Esophagus squamous epithelium (tissue), 5 donors: ENCODE measurements at places on chromosomes 3 and 15.

- H3K4me1 ChIP-seq = no peaks in the 10 kb centered on the region
- H3K4me3 ChIP-seq = no peak within 1 kb of the TSS
- H3K36me3 ChIP-seq = no peaks in the 10 kb centered on the region
- no peak within 1 kb of the TSS for H3K27ac ChIP-seq
- no peak for DNase-seq
Measured at GRCh38 chr3:184052767-184053166, at the start of gene HTR3C. Gene HTR3C, plus strand, starts transcription at chr3:184053047. Its CDS starts 34 bp downstream, at chr3:184053081.

- no peak overlapping the region for H3K4me3 ChIP-seq
- H3K4me1 ChIP-seq = no peaks in the 10 kb centered on the region
- DNase-seq = no peak
- no peak overlapping the region for H3K27ac ChIP-seq
- H3K27me3 ChIP-seq = no peaks in the 10 kb centered on the region
Measured at GRCh38 chr3:98827221-98827920, 64.2 kb downstream of the ST3GAL6 start.

DNA sequence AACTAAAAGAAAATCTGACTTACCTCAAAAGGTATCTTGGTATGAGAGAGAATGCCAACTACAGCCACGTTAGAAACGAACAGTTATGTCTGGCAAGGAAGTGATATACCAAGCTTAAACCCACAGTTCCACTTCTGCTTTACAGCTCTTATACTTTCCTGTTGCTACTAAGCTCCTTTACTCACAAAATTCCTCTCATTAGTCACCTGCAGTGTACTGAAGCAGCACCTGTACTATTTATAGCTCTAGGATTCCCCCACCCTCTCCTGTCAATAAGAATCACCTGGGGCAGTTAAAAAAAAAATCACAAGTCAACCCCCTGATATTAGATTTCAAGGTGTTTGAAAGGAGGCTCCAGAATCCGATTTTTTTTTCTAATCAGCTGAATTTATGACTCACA lies 2.9 kb upstream of the TMEM266 start:
- DNase-seq = no peak
- no peak overlapping the region for H3K27ac ChIP-seq
- peak overlapping the region; percentile 52 for H3K4me3 ChIP-seq
- peaks cover 62% of the 10 kb centered on the region for H3K27me3 ChIP-seq

DNA sequence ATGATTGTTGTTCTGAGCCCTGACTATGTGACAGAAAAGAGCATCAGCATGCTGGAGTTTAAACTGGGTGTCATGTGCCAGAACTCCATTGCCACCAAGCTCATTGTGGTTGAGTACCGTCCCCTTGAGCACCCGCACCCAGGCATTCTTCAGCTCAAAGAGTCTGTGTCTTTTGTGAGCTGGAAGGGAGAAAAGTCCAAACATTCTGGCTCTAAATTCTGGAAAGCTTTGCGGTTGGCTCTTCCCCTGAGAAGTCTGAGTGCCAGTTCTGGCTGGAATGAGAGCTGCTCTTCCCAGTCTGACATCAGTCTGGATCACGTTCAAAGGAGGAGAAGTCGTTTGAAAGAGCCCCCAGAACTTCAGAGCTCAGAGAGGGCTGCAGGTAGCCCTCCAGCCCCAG lies 142.0 kb downstream of the IL1RAP start:
- no peak overlapping the region for H3K27ac ChIP-seq
- no peak for DNase-seq
- no peaks in the 10 kb centered on the region for H3K36me3 ChIP-seq
- no peaks in the 10 kb centered on the region for H3K4me1 ChIP-seq
- H3K27me3 ChIP-seq = no peaks in the 10 kb centered on the region

DNA sequence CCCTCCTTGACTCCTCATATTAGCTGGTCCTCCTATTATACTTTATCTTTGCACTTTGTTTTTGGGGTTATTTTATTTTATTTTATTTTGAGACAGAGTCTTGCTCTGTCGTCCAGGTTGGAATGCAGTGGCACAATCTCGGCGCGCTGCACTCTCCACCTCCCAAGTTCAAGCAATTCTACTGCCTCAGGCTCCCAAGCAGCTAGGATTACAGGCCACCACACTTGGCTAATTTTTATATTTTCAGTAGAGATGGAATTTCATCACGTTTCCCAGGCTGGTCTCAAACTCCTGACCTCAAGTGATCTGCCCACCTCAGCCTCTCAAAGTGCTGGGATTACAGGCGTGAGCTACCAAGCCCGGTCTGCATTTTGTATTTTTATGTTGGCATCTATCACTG lies 126.7 kb downstream of the FOXB1 start:
- no peak overlapping the region for H3K4me3 ChIP-seq
- no peak overlapping the region for H3K27ac ChIP-seq
- no peaks in the 10 kb centered on the region for H3K27me3 ChIP-seq

- H3K36me3 ChIP-seq = no peaks in the 10 kb centered on the region
- peaks cover 7% of the 10 kb centered on the region for H3K4me1 ChIP-seq
- DNase-seq = no peak
- H3K27ac ChIP-seq = no peak overlapping the region
- no peak overlapping the region for H3K4me3 ChIP-seq
Measured at GRCh38 chr15:51332206-51333147, 5.9 kb downstream of the CYP19A1 start.

- no peak for DNase-seq
- no peaks in the 10 kb centered on the region for H3K27me3 ChIP-seq
- H3K4me3 ChIP-seq = no peak overlapping the region
Measured at GRCh38 chr15:70628549-70628896, 134.8 kb downstream of the UACA start.

GRCh38 chr3:164208048-164208447 lies 870.2 kb downstream of the SI start:
- H3K4me3 ChIP-seq = no peak overlapping the region
- H3K27ac ChIP-seq = no peak overlapping the region
- no peaks in the 10 kb centered on the region for H3K4me1 ChIP-seq
- no peaks in the 10 kb centered on the region for H3K36me3 ChIP-seq

DNA sequence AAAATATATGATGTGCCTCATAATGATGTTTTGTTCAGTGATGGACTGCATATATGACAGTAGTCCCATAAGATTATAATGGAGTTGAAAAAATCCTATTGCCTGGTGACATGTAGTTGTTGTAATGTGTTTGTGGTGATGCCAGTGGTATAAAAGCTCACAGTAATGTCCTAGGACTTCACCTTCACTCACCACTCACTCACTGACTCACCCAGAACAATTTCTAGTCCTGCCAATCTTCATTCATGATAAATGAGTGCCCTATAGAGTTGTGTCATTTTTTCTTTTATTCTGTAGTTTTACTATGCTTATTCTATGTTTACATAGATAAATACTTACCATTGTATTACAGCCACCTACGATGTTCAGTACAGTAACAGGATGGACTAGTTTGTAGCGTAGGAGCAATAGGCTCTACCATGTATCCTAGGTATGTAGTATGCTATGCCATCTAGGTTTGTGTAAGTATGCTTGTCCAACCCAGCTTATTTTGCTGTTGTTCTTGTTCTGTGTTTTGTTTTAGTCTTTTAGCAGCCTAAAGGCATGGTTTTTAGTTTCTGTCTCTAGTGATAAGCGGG lies 88.5 kb upstream of the LRRFIP2 start:
- no peak overlapping the region for H3K4me3 ChIP-seq
- no peak overlapping the region for H3K27ac ChIP-seq
- peaks cover 39% of the 10 kb centered on the region for H3K36me3 ChIP-seq
- no peak for DNase-seq
- no peaks in the 10 kb centered on the region for H3K27me3 ChIP-seq

GRCh38 chr3:66435989-66436388 lies 64.8 kb downstream of the LRIG1 start:
- no peak for DNase-seq
- no peaks in the 10 kb centered on the region for H3K36me3 ChIP-seq
- H3K4me1 ChIP-seq = peaks cover 76% of the 10 kb centered on the region
- no peak overlapping the region for H3K4me3 ChIP-seq

GRCh38 chr3:190847436-190847835 lies 15.1 kb downstream of the GMNC start:
- H3K27ac ChIP-seq = no peak overlapping the region
- no peaks in the 10 kb centered on the region for H3K36me3 ChIP-seq
- no peaks in the 10 kb centered on the region for H3K27me3 ChIP-seq
- DNase-seq = no peak

DNA sequence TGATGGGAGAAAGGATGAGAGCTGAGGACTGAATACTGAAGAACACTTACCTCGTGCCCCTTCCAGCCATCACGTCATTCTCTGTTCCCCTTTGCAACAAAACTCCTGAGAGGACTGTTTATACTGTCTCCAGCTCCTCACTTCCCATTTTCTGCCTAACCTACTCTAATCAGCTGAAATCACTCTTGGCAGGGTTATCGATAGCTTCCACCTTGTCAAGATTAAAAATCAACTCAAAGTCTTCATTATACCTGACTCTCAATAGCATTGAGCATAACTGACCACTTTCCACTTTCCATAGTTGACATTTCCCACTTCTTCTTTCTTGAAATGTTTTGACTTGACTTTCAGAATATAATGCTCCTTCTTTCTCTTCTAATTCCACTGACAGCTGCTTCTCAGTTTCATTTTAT lies 4.3 kb downstream of the BTBD1 start:
- no peak for DNase-seq
- H3K4me1 ChIP-seq = peaks cover 8% of the 10 kb centered on the region
- H3K36me3 ChIP-seq = no peaks in the 10 kb centered on the region
- H3K27me3 ChIP-seq = no peaks in the 10 kb centered on the region
- peak overlapping the region; percentile 0 for H3K27ac ChIP-seq
- no peak overlapping the region for H3K4me3 ChIP-seq

DNA sequence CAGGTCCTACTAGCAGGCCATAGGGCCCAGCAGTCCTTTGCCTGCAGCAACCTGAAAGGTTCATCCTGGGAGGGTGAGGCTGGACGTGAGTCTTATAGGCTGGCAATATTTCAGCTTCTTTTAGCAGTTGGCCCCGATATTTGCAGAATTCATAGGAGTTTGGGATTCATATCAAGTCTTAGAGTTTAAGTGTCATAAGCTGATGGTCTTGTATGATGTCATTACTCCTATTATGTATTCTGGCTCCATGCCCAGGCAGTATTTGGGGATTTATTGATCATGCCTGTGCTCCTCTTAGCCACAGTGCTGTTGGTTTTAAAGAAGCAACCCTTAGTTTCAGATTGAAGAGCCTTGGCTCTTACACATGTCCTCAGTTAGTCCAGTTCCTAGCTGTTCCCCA lies 41.3 kb upstream of the POLR2M start:
- no peak overlapping the region for H3K27ac ChIP-seq
- H3K4me1 ChIP-seq = no peaks in the 10 kb centered on the region
- no peaks in the 10 kb centered on the region for H3K27me3 ChIP-seq

- H3K36me3 ChIP-seq = no peaks in the 10 kb centered on the region
- DNase-seq = no peak
- no peak overlapping the region for H3K27ac ChIP-seq
- H3K27me3 ChIP-seq = no peaks in the 10 kb centered on the region
Measured at GRCh38 chr3:158863247-158863646, 61.4 kb downstream of the MFSD1 start.

- no peak overlapping the region for H3K4me3 ChIP-seq
- H3K27me3 ChIP-seq = no peaks in the 10 kb centered on the region
- H3K4me1 ChIP-seq = no peaks in the 10 kb centered on the region
- no peak overlapping the region for H3K27ac ChIP-seq
- H3K36me3 ChIP-seq = no peaks in the 10 kb centered on the region
Measured at GRCh38 chr3:88044411-88044810, 14.4 kb downstream of the CGGBP1 start.

- H3K27ac ChIP-seq = no peak overlapping the region
- DNase-seq = no peak
- H3K27me3 ChIP-seq = no peaks in the 10 kb centered on the region
- no peaks in the 10 kb centered on the region for H3K36me3 ChIP-seq
- no peak overlapping the region for H3K4me3 ChIP-seq
- no peaks in the 10 kb centered on the region for H3K4me1 ChIP-seq
Measured at GRCh38 chr3:140899363-140899762, 42.3 kb upstream of the SLC25A36 start.

DNA sequence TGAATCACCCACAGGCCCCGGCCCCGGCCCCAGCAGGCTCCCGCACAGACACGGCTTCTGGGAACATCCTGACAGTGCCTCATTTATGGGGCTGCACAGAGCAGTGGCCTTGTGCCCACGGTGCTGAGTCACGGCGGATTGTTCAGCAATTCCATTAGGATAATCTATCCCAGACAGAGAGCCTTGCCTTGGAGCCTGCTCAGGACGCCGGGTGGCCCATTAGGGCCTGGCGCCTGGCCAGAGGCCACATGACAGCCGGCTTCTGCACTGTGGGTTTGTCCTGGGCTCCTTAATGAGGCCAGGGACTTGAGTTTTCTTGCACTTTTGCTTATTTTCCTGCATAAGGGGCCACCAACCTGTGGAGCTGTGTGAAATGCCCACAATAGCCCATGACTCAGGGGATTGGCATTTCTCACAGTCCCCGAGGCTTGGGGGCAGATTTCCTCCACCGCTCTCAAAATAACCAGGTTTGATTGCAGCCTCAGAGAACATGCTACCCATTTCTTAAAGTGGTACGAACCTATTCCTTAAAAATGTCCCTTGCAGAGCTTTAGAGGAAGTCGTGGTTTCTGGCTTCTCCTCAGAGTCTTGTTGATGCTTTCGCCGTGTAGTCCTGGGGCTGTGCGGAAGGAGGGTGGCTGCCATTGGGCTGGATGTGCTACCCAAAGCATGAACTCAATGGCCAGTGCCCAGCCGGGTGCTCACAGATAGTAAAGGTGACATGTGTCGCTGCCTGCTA lies 19.0 kb downstream of the SYNM start:
- H3K4me3 ChIP-seq = no peak overlapping the region
- H3K27ac ChIP-seq = peak overlapping the region; percentile 85
- no peaks in the 10 kb centered on the region for H3K36me3 ChIP-seq
- DNase-seq = no peak

GRCh38 chr3:120170223-120170622 lies 76.0 kb upstream of the GSK3B start:
- no peak overlapping the region for H3K4me3 ChIP-seq
- no peak overlapping the region for H3K27ac ChIP-seq
- peaks cover 34% of the 10 kb centered on the region for H3K4me1 ChIP-seq
- DNase-seq = no peak
- no peaks in the 10 kb centered on the region for H3K36me3 ChIP-seq

DNA sequence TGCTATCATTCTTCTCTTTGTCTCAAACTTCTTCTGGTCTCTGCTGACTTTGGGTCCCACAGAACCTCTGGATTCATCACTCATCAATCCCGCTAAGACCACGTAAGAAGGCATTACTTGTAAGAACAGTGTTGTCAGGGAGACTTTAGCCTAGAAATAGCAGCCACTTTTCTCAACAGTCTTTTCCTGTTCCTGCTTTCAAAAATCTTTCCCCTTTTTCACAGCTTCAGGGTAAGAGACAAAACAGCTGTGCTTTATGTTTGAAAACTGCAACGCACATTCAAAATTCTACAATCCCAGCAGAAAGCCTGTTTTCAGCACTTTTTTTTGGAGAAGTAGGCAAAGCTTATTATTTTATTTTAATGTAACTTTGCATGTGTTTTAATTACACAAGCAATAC lies 42.0 kb upstream of the FAM98B start:
- no peaks in the 10 kb centered on the region for H3K4me1 ChIP-seq
- no peak for DNase-seq
- H3K4me3 ChIP-seq = no peak overlapping the region
- peak overlapping the region; percentile 14 for H3K27ac ChIP-seq
- H3K27me3 ChIP-seq = no peaks in the 10 kb centered on the region
- H3K36me3 ChIP-seq = no peaks in the 10 kb centered on the region

- H3K27ac ChIP-seq = peak overlapping the region; percentile 32
- no peaks in the 10 kb centered on the region for H3K36me3 ChIP-seq
- H3K4me3 ChIP-seq = no peak overlapping the region
- peaks cover 45% of the 10 kb centered on the region for H3K4me1 ChIP-seq
Measured at GRCh38 chr3:15631426-15632211, 30.1 kb downstream of the BTD start.
